ENCODE measurements at places on chromosomes 5 and 9. TPM values are rescaled to one million over a fixed set of nuclear protein-coding genes. Genes with fewer than 3 reads are reported as not detected.

Gene SECISBP2
- 19.4 TPM for total RNA-seq

Gene BHMT2
- not detected for total RNA-seq

Gene PTPRD
- 0.43 TPM for total RNA-seq

Gene PLEKHG4B
- total RNA-seq: 1.7 TPM

Gene TMEM267
- 23.2 TPM for total RNA-seq

Gene MARCHF11
- total RNA-seq: not detected

Gene PCDHA9
- total RNA-seq: not detected

Gene NMUR2
- 0.09 TPM for total RNA-seq

Gene NTNG2
- total RNA-seq: 3.1 TPM

Gene KCNMB1
- total RNA-seq: not detected

Gene INSL6
- total RNA-seq: not detected

Gene ALDH1B1
- total RNA-seq: 53.7 TPM

Gene CATSPER3
- total RNA-seq: 0.41 TPM

Gene PCDHGB1
- 1.9 TPM for total RNA-seq

Gene ANKRD18B
- 6.7 TPM for total RNA-seq

Gene PCDHA1
- total RNA-seq: 0.14 TPM

Gene PKD2L2
- total RNA-seq: 0.07 TPM

Gene ALDH1A1
- 5,926 TPM for total RNA-seq

Gene SHC3
- 0.34 TPM for total RNA-seq

Gene PAEP
- total RNA-seq: 0.45 TPM

Gene NPR2
- total RNA-seq: 4.8 TPM

Gene GADD45G
- total RNA-seq: 0.51 TPM

Gene MSX2
- total RNA-seq: 4.6 TPM

Gene FBXL7
- total RNA-seq: 1.5 TPM

Gene LHX2
- 4.7 TPM for total RNA-seq

Gene SOX30
- not detected for total RNA-seq

Gene CYLC2
- not detected for total RNA-seq

Gene PCSK1
- total RNA-seq: 0.22 TPM

Gene FGFR4
- total RNA-seq: 25.5 TPM

Gene PCDHGB3
- total RNA-seq: 0.18 TPM

Gene RAB3C
- not detected for total RNA-seq

Gene LEAP2
- 0.90 TPM for total RNA-seq

Gene SHOC1
- not detected for total RNA-seq

Gene SPATA31D4
- not detected for total RNA-seq

Gene MAMDC4
- 3.4 TPM for total RNA-seq
